ENCODE measurements at places on chromosomes 3 and 15. TPM values are rescaled to one million over a fixed set of nuclear protein-coding genes. Genes with fewer than 3 reads are reported as not detected.
A peak's percentile ranks its signal among the peaks of the same experiment; 100 is the strongest.

DNA sequence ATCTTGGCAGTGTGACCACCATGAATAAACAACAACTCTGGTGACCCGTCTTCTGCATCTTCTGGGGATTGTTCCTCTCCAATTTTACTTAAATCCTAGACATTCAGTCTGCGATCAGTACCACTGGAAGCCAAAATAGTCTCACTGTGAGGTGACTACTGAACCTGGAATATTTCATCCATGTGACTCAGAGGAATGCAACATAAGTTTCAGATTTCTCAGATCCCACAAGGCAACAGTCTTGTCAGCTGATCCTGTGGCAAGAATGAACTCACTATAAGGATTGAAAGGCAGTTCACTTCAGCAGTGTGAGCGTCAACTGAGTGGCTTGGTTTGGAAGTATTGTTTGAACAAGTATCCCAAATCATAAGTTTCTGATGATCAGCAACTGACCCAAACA is 13.2 kb downstream of the NSUN3 start:
- H3K27me3 ChIP-seq, result no peaks in the 10 kb centered on the region

GRCh38 chr15:61841466-61841865 is 218.8 kb downstream of the VPS13C start:
- no peaks in the 10 kb centered on the region for H3K36me3 ChIP-seq
- H3K27me3 ChIP-seq, result no peaks in the 10 kb centered on the region
- no peak for DNase-seq
- H3K4me1 ChIP-seq, result peaks cover 3% of the 10 kb centered on the region
- no peak overlapping the region for H3K4me3 ChIP-seq

GRCh38 chr3:150385296-150386242 is 22.5 kb upstream of the TSC22D2 start:
- H3K27ac ChIP-seq, result no peak overlapping the region
- H3K27me3 ChIP-seq, result no peaks in the 10 kb centered on the region
- no peaks in the 10 kb centered on the region for H3K36me3 ChIP-seq
- H3K4me1 ChIP-seq, result peaks cover 18% of the 10 kb centered on the region
- H3K4me3 ChIP-seq, result no peak overlapping the region
- no peak for DNase-seq

- H3K27ac ChIP-seq, result no peak overlapping the region
- H3K27me3 ChIP-seq, result no peaks in the 10 kb centered on the region
- no peaks in the 10 kb centered on the region for H3K4me1 ChIP-seq
These were observed 571.6 kb upstream of the CCDC54 start for GRCh38 chr3:106805625-106806024.

DNA sequence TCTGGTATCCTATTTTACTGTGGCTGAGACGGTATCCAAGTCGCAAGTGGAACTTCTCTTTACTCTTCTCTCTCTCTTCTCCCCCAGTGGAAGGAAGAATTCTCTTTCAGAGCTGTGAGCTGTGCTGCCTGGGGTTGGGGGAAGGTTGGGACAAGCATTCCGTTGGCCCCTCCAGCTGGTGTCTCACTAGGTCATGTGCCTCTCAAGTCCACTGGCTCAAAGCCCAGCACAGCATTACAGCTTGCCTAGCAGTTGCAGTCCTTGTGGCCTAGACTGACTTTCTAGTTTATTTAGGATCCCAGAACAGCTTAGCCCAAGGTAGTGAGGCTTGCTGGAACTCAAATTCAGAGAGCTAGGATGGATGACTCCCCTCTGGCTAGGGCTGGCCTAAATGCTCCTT is 76.1 kb upstream of the SPATA16 start:
- H3K4me3 ChIP-seq, result no peak overlapping the region
- no peaks in the 10 kb centered on the region for H3K4me1 ChIP-seq
- no peak overlapping the region for H3K27ac ChIP-seq
- no peaks in the 10 kb centered on the region for H3K36me3 ChIP-seq

GRCh38 chr15:65066001-65066634 is 1.7 kb downstream of the RASL12 start:
- H3K36me3 ChIP-seq, result no peaks in the 10 kb centered on the region
- H3K4me1 ChIP-seq, result peaks cover 3% of the 10 kb centered on the region
- no peak overlapping the region for H3K27ac ChIP-seq
- no peak overlapping the region for H3K4me3 ChIP-seq
- no peak for DNase-seq

- no peaks in the 10 kb centered on the region for H3K27me3 ChIP-seq
- no peak overlapping the region for H3K27ac ChIP-seq
- no peaks in the 10 kb centered on the region for H3K4me1 ChIP-seq
- no peak for DNase-seq
- H3K4me3 ChIP-seq, result no peak overlapping the region
- H3K36me3 ChIP-seq, result no peaks in the 10 kb centered on the region
These were observed 54.6 kb downstream of the SSUH2 start for GRCh38 chr3:8589880-8590556.

DNA sequence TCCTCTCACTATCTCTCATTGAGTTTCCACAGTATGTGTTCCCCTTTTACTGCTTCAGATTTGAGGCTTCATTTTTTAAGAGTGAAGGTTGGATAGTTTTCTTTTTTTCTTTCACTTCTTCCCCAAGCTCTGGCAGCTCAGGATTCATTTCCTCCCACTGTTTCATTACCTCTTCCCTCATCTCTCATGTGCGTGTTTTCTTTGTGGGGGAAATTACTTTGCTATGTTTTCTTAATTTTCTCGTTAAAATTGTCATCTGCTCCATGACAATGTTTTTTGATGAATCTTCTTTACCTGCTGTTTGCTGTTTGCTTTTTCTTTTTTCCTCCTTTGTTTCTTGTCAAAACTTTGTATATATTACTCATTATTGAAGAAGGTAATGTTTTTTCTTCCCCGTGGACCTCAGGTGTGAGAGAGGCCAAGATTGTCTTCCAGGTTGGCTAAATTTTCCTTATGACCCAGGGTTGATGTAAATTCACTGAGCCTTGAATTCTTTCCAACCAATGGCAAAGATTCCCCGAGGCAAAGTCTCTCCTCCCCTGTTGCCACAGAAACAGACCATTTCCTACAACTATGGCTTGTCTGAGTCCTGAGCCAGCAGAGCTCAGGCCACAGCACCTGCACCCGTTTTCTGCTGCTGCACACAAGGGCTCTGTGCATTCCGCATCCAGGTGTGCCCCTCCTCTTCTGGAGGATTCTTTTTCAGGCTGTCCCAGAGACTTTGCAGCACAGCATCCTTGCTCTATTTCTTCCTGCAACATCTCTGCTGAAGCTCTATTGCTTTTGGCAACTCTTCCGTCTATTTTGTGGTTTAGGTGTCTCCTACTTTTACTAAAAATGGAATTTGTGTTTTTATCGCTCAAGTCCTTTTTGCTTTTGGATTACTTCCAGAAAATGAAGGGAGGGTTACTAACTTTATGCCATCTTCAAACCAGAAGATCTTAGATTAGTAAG is 66.1 kb downstream of the NOX5 start:
- H3K36me3 ChIP-seq, result no peaks in the 10 kb centered on the region
- H3K4me1 ChIP-seq, result no peaks in the 10 kb centered on the region

DNA sequence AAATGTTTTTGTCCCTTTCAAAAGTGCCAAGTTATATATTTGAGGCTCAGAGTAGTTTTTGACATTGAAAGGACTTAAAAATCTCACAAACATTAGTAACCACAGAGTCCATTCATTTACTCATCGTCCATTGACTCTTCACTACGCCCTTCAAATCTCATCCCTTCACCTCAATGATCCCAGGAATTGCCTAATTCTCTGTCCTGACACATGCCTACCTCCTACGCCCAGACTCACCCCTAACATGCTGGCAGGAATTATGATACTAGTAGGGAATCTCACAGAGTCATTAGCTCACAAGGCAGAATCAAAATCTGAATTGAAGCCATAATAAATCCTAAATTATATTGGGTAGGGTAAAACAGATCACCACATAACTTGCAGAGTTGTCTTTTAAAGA is 410.1 kb downstream of the RAP2B start:
- H3K27ac ChIP-seq, result no peak overlapping the region
- H3K36me3 ChIP-seq, result no peaks in the 10 kb centered on the region
- no peak overlapping the region for H3K4me3 ChIP-seq
- H3K27me3 ChIP-seq, result no peaks in the 10 kb centered on the region
- DNase-seq, result no peak

GRCh38 chr3:111585217-111585616 is 9.9 kb downstream of the ZBED2 start:
- no peaks in the 10 kb centered on the region for H3K4me1 ChIP-seq
- no peak for DNase-seq
- H3K27me3 ChIP-seq, result no peaks in the 10 kb centered on the region
- H3K36me3 ChIP-seq, result peaks cover 81% of the 10 kb centered on the region

DNA sequence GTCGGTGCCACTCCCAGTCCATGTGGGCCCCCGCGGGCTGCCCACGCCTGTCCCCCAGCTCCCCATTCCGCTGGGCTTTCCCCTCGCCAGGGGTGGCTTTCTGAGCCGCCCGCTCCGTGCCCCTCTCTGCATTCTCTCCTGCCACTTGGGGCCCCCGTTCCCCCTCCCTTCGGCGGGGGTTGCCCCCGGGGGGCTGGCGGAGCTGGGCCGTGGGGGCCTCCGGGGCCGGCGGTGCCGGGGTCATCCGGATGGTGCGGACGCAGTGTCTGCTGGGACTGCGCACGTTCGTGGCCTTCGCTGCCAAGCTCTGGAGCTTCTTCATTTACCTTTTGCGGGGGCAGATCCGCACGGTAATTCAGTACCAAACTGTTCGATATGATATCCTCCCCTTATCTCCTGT is 46.5 kb downstream of the GRAMD1C start:
- DNase-seq, result no peak
- H3K27me3 ChIP-seq, result no peaks in the 10 kb centered on the region
- no peak overlapping the region for H3K27ac ChIP-seq

DNA sequence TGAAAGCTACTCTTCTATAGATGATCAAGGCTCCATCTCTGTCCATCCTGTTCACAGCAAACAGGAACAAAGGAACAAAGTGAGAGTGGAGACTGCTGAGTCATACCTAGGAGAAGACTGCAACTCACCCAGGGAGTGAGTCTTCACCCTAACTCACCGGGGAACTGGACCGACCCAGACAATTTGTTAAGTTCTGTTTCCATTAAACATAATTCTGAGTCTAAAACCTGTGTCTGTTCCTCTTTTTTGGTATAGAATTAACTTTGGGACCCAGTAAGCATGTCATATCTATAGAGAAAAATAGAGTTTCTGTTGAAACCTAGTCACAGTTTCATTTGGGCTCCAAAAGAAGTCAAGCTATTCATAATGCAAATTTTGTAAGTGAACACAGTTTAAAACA is 21.6 kb downstream of the CCDC80 start:
- no peak overlapping the region for H3K4me3 ChIP-seq
- H3K36me3 ChIP-seq, result no peaks in the 10 kb centered on the region
- DNase-seq, result no peak
- H3K27ac ChIP-seq, result no peak overlapping the region
- no peaks in the 10 kb centered on the region for H3K4me1 ChIP-seq
- H3K27me3 ChIP-seq, result peaks cover 4% of the 10 kb centered on the region

DNA sequence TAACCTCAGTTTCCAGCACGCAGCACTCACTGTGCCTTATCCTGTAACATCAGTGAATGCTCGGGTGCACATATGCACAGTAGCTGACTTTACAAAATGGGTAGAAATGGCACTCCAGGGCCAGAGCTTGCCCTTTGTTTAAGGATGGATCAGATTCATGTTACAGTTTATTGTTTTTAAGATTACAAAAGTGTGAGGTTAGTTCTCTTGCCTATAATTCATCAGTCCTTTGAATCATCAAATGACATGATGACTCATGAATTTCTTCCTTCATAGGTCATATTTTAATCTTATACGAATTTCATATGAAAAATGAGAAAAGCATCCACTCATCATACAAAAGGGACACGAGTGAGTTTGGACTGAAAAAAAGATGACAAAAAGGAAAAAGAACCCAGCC is 545.3 kb downstream of the GBE1 start:
- no peaks in the 10 kb centered on the region for H3K4me1 ChIP-seq
- H3K36me3 ChIP-seq, result no peaks in the 10 kb centered on the region
- DNase-seq, result no peak
- H3K27ac ChIP-seq, result no peak overlapping the region

GRCh38 chr15:86915811-86916331 is 836.2 kb downstream of the AGBL1 start:
- no peaks in the 10 kb centered on the region for H3K4me1 ChIP-seq
- no peaks in the 10 kb centered on the region for H3K27me3 ChIP-seq
- no peak overlapping the region for H3K27ac ChIP-seq
- no peak overlapping the region for H3K4me3 ChIP-seq
- no peak for DNase-seq
- H3K36me3 ChIP-seq, result no peaks in the 10 kb centered on the region

GRCh38 chr3:15345066-15345607 is 12.8 kb upstream of the SH3BP5 start:
- no peak overlapping the region for H3K4me3 ChIP-seq
- H3K36me3 ChIP-seq, result no peaks in the 10 kb centered on the region
- H3K27me3 ChIP-seq, result no peaks in the 10 kb centered on the region
- peaks cover 50% of the 10 kb centered on the region for H3K4me1 ChIP-seq
- no peak for DNase-seq

DNA sequence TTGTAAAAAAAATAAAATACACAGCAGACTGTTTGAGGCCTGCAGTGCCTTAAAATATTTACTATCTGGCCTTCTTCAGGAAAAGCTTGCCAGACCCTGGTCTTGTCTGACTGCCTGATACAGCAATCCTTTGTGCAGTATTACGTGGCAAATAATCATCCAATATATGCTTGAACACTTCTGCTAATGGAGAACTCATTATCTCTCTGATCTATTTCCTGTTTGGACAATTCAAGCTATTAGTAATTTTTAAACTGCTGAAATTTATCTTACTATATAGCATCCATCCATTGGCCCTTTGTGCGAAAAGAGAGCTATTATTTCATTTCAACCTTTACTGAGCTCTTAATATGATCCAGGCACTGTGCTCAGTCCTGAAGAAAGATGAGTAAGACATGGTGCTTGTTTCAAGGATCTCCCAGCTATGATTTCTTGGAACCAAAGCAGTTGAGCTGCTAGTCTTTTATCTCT is 15.9 kb downstream of the ATG7 start:
- H3K4me1 ChIP-seq, result peaks cover 35% of the 10 kb centered on the region
- H3K36me3 ChIP-seq, result peaks cover 7% of the 10 kb centered on the region
- peak overlapping the region; percentile 7 for H3K27ac ChIP-seq
- H3K4me3 ChIP-seq, result no peak overlapping the region

ZXDC gene
- total RNA-seq, result 60.7 TPM

ZPLD1 gene
- not detected for total RNA-seq

NCBP2 gene
- 44.6 TPM for total RNA-seq

All from CD4-positive, alpha-beta T cell (primary cell).